ENCODE measurements at places on chromosomes 3 and 15.

GRCh38 chr15:50024281-50024680 lies 94.8 kb downstream of the ATP8B4 start:
- no peak for DNase-seq

- no peak for DNase-seq
Observed at GRCh38 chr3:141561426-141562034, 74.7 kb downstream of the RASA2 start.

DNA sequence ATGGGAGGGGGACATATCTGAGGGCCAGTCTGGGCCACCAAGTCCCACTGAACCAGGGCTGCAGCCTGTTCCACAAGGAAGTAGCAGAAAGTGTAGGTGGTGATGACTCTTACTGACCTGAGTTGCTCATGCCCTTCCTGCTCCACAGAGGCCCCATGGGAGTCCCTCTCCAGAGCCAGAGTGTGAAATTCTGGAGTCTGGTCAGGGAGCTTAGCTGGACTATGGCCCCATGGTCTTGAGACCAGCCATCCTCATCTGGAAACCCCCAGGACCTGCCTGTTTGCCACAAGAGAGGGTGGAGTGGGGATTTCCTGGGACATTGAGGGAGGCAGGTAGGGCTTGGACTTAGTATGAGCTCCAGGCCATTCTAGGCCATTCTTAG lies 3.0 kb downstream of the SPINT1 start:
- no peak for DNase-seq

DNA sequence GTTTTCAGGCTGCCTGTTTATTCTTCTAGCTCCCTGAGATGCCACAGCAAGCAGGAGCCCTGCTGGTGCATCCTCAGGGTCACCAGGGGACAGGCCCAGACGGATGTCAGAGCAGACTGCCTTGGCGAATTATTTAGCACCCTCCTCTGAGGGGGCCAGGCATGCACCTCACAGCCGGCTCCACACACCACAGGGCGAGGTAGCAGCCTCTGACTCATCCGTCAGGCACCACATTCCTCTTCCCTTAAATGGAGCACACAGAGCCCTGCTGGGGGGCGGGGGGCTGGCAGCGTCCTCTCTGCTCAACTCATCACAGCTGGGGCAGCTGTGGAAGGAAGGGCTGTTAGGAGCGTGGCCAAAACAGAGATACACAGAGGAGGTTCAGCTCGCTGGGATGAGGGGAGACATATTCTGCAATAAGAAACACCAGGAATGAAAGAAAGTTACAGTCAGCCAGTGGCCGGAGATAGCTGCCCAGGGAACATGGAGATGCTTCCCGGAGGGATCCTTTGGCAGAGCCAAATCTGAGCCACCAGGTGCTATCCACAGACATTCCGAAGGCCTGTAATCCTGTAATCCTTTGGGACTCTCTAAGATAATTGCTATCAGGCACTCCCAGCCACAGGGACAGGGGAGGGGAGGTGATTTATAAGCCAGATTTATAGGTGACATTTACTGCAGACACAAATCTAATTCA lies 13.9 kb upstream of the PRICKLE2 start:
- no peak for DNase-seq

DNA sequence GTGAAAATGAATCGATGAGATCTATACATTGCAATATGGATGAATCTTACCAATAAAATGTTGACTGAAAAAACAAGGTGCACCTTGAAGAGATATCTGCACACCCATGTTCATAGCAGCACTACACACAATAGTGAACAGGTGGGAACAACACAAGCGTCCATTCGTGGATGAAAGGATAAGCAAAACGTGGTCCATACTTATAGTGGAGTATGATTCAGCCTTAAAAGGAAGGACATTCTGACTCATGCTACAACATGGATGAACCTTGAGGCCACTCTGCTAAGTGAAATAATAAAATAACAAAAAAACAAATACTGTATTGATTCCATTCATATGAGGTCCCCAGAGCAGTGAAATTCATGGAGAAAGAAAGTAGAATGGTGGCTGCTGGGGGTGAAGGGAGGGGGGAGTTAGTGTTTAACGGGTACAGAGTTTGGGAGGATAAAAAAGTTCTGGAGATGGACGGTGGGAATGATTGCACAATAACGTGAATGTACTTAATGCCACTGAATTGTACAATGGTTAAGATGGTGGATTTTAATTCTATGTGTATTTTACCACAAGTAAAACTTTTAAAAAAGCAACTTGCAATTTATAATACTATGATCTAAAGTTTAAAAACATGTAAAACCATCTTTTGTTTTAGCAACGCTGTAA lies 35.6 kb downstream of the IQSEC1 start:
- no peak for DNase-seq

- no peak for DNase-seq
Observed at GRCh38 chr3:72306800-72307341, 521.9 kb upstream of the PROK2 start.

GRCh38 chr15:54884312-54884711 lies 312.4 kb downstream of the RSL24D1 start:
- DNase-seq = no peak

GRCh38 chr3:55245351-55245750 lies 241.8 kb downstream of the WNT5A start:
- no peak for DNase-seq

DNA sequence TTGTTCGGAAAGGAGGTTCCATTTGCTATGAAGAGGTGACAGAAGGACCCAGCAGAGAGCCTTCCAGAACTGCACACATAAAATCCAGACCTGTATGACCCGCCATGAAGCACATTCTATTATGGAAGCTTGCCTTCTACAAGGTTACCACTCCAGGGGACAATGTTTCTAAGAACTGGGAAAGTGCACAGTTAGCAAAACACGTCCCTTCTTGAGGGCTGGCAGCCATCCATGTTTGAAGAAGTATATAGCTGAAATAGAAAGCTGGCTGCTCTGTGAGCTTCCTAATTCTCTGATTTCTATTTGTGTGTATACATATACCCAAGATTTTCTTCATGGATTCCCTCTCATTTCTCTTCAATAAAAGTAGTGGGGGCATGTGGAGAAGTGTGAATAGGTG lies 74.6 kb downstream of the CNTN3 start:
- DNase-seq = no peak

- no peak for DNase-seq
Observed at GRCh38 chr15:67803299-67803698, 22.0 kb upstream of the SKOR1 start.

DNA sequence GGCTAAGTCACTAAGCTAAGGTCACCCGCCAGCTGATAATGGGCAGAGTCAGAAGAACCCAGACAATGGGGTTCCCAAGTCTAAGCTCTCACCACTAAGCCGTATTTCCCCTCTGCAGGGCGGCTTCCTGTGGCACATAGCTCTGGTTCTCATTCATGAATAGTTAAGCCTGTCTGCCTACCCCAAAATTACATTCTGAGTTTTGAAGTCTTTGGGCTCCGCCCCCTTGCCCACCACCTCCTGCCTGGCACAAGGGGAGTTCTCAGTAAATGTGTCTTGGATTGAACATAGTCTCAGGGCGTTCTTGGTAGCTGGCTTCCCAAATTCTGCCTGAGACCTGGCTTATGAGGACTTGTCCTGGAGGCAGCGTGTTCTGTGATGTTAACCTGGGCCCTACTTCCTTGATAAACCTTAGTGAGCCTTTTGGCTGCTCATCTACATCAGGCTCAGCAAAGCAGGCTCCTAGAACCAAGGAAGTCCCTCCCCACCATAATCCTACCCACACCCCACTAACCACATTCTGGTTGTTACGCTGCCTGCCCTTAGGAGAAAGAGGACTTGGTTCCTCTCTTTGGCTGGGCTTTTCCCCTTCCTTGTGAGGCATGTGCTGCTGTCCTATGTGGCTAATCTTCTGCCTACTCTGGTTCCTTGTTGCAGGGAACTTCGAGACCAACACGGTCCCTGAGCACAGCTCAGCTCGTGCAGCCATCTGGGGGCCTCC lies 54.9 kb downstream of the STARD5 start:
- no peak for DNase-seq

DNA sequence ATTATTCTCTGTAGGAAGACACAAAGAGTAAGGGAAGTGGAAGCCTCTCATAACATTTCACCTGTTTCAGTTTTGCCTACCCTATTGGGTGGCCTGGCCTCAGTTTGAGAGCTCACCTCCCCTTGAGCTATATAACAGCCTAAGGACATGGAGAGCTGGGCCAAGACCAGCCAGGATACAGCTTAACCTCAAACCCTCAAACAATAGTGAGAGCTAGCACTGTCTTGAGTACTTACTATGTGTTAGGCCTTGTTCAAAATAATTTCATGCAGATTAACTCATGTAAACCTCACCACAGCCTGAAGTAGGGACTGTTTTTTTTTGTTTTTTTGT lies 15.0 kb upstream of the TBL1XR1 start:
- no peak for DNase-seq

- no peak for DNase-seq
Observed at GRCh38 chr3:158679547-158680000, 7.1 kb upstream of the LXN start.

DNA sequence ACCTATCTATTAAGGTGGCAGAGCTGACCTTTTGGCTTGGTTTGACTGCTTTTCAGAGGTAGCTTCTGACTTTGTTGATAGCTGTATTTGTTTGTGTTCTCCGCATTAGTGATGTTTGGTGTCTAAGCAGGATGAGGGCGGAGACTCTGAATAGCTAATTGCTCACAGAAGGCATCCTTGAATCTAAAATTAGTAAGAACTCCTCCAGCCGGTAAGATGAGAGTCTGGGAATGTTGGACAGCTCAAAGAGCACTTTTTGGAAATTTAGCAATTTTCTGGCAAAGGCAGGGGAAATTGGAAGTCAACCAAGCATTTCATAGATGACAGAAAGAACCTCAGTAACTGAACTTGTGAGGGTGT lies 174.1 kb downstream of the KLHL25 start:
- no peak for DNase-seq

- no peak for DNase-seq
Observed at GRCh38 chr15:82178061-82178460, 84.5 kb downstream of the EFL1 start.
